Amniotic epithelial cell (primary cell): ENCODE measurements at places on chromosomes 5 and 9.

GRCh38 chr5:150636391-150637244 is 3.8 kb upstream of the SYNPO start:
- peak; percentile 79 for DNase-seq

DNA sequence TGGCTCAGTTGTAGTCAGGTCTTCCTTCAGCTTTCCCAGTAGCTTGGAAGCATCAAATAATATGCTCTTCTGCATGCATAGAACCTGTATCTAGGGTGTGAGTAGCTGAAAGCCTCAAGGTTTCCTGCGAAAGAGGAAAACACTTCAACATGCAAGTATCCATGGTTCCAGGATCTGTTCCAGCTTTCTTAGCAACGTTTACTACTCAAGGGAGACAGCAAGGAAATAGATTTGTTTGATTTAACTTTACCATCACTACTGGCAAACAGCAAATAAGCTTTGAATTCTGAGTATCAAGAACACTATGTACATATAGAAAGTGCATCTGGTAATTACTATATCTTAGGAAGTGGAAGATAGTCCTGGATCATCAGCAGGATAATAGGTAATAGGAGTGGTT is 341.0 kb downstream of the PRR16 start:
- no peak for DNase-seq

DNA sequence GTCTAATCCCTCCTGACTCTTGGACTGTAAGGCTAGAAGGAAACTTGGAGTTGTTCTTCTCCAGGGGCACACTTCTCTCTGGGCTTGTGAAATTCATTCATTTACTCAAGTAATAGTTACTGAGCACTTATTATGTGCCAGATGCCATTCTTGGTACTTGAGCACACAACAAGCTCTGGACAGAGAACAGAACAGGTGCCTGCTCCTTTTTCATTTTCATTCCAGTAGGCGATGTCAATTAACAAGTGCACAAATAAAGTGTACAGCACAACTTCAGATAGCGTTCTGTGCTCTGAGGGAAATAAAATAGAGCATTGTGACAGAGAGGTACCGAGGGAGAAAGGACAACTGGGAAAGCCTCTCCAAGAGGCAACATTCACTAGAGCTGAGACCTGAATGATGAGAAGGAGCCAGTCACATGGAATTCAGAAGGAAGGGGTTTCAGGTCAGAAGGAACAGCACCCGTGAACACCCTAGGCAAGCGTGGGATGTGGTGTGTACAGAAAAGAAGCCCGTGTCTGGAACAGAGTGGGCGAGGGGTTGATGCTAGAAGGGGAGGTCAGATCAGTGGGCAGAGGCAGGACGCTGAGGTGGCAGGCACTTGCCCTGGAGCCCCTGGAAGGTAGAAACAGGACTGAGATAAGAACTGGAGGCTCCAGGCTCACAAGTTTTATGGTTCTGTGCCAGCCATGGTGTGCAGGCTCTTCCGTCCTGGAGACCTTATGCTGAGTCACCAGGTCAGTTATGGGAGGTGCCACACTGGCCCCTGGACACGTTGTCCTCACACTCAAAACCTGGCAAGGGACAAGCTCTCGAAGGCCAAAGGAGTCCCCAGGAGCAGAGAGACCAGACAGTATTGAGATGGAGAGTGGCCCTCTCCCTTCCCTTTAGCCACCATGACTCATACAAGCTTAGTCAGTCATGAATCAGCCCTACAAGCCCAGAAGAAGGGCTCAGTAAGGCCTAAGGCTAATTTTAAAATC is 7.2 kb upstream of the ABLIM3 start:
- DNase-seq, result peak; percentile 79

DNA sequence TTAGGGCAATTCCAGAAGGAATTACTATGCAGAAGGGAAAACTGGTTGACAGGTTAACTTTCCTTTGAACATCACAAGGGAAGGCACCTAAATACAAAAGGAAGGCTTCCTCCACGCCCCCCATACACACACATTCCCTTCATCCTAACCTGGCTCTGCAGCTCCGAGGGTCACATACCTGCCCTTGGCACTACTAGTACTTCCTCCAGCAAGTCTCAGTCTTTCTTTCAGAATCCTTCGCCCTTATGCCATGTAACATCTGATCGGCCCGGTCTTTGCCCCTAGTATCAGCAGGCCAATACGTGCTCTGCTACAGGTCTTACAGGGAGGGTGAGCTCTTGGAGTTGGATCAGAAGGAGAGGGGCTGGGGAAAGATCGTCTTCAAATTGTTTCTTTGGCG is 1.6 kb upstream of the MARCHF6 start:
- no peak for DNase-seq

DNA sequence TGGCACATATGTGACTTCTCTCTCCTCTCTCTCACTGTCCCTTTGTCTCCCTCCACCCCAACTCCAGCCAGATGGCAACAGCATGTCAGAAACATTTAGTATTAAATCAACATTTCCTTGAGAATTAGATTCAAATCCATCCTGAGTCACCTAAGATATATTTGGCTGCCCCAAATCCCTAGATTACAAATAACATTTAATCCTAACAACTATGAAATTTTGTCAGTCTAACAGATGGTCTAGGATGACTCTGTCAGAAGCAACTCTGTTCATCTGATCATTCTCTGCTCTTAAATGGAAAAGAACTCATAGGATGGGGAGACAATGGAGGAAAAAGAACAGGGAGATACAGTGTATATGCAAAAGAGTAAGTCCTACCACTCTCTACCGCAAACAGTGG is 201.2 kb downstream of the TSSK1B start:
- no peak for DNase-seq

- no peak for DNase-seq
Observed at GRCh38 chr9:105346273-105346672, 101.6 kb upstream of the FSD1L start.

DNA sequence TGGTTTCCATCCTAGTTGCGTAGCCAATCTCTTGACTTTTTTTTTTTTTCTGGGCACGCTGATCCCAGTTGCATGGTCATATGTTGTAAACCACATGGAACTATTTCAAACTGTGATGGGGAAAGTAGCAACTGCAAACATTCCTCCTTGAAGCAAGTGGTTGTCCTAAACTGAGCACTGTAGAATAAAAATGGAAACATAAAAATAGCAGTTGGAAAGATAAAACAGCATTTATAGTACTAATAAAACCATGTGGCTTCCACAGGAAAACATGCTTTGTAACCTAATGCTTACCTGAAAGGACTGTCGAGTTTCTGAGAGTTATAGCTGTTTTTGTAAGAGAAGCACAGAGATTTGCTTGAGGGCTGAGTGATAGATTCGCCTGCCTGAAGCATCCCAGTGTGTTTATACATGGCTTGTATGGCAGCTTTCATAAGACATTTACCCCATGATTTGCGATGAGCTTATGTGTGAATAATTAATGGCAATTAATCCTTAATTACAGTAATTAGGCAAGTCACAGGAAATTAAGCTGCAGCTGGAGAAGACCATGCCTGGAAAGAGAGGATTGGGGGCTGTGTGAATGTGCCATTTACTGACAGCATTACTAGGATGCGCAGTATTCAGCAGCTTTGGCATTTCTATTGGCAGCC is 136.5 kb downstream of the PBX3 start:
- DNase-seq, result no peak

- no peak for DNase-seq
Observed at GRCh38 chr5:142278627-142279026, 46.2 kb downstream of the SPRY4 start.

DNA sequence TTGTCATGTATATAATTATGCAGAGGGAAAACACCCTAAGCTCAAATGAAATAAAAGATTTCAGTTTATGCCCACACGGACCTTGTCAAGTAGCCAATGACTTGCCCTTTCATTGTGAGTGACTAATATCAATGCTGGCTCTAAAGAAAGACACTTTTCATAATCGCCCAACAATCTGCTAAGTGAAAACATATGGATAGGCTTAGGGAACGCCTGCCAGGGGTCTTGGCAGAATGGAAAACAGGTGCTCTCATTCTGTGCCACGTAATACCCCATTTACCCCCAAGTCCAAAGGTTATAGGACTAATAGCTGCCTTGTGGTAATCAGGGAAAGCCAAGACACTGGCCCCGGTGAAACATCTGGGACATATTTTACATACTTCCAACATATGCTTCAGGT is 157.7 kb downstream of the SLF1 start:
- DNase-seq, result no peak

DNA sequence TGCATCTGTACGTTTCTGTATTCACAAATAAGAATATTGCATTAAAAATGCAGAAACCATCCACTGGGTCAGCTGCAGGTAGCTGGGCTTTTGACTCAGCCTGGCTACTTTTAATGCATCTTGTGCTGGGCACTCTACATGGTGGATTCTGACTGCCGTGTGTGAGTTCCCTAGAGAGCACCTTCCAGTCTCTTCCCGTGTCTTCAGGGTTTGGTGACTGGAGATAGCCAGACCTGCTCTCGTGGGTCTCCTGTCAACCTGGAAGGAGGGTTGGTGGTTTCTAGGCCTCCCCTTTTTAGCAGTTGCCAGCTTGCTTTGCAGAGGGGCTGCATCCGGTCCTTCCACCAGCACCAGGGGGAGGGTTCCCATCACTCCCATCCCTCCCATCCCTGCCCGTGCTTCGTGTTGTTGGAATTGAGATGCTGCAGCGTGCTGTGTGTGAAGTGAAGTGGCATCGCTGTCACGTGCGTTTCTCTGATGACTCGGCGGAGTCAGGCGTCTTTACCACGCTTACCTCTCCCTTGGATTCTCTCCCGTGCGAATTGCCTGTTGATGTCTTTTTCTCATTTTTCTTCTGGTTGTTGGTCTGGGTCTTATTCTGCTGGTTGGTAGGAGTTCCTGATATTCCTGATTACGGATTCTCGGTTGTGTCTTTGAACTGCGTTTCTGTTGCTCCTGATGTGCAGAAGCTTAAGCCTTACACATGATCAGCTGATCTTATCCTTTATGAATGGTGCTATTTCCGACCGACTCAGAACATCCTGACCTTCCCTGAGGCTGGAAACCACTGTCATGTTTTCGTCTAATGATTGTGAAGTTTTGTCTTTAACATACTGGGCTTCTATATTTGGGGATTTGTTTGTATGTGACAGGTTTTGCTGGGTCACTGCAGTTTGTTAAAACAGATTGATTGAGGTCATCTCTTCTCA is 16.9 kb downstream of the FBXW5 start:
- peak; percentile 77 for DNase-seq
